ENCODE measurements at places on chromosomes 3 and 15.

DNA sequence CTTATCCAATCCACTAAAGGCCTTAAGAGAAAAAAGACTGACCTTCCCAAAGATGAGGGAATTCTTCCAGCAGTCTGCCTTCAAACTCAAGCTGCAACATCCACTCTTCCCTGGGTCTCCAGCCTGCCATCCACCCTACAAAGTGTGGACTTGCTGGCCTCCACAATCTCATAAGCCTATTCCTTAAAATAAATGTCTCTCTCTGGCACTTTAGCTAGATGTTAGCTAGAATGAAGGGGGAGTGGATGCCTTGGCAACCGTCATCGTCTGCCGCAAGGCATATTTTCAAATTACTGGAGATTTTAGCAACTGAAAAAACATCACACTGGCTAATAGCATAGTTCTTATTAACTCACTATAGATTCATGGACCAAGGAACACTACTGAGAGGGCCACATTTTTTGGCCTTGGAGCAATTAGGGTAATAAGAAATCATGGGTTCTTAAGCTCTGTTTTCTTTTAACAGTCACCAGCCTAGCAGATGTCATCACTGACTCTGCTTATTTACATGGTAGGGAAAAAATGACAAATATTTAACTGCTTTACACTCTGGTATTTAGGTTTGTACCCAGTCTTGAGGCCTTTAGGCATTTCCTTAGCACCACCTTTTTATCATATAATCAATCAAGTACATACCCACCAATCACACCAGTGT lies 245.3 kb downstream of the MYRIP start:
- peak; percentile 33 for DNase-seq

- no peak for DNase-seq
These were observed 61.8 kb upstream of the SEC61A1 start for GRCh38 chr3:127990461-127990860.

GRCh38 chr15:67167091-67167490 lies 87.4 kb downstream of the AAGAB start:
- no peak for DNase-seq

DNA sequence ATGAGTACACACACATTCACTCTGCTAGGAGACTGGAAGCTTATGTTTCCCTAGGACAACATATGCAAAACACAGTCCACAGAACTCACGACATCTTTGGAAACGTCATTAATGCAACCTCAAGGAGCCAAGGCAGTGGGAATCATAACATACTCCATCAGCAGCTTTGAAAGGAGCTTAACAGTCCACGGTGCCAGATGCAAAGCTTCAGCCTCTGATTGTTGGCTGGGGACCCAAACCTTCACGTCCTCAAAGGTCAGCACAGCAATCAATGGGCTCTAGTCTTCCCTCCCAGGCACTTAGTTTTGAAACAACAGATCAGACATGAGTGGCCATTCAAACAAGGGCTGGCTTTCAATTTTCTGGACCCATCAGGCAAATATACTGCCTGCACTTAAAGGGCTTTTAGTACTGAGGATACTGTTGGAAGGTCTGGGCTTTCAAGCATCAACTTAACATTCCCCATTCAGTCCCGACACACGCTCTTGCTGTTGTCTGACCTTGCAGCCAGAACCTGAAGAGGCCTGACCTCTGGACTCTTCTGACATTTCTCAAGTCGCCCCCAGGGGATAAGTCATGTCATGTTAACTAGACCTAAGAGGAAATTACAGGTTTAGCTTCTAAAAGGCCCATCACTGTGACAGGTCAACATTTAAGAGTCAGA lies 223.0 kb downstream of the PDZRN3 start:
- DNase-seq = no peak

DNA sequence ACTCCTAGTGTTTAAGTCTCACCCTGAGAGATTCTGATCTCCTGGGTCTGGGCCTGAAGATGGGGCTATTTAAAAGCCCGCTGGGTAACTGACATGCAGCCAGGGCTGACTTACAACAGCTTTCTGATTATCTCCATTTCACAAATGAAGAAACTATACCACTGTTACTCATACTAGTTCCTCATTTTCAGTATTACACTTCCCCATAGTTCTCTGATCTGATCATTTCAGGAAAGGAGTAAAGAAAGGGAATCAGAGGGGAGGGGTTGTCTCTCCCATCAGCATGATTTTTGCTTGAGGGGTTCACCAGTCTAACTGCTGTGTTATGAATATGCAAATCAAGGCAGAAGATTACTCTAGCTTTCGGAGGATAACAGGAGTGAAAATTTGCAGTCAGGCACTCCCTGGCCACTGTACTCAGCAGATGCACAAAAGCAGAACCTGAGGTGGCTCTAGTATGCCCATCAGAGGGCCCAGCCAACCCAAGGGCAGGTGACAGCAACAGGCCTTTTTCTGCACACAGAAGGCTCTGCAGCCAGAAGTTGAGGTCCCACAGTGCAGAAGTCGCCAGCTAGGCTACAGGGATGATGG lies 59.4 kb downstream of the DAPK2 start:
- DNase-seq = no peak

GRCh38 chr15:41821831-41822230 lies 6.1 kb upstream of the JMJD7 start:
- no peak for DNase-seq

DNA sequence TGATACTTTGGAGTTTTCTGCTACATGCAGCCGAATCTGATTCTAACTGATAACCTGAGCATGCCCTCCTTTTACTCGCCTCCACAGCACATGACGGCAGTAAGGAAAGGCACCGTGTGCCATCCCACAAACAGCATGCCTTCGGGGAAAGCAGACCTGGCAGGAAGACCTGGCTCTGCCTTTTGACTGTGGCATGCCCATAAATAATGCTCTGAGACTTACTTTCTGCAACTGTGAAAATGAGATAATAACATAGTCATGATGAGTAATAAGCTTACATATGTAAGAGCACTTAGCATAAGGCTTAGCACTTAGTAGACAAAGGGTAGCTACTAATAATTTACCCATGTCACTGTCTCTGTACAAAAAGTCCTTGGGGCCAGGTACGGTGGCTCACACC lies 32.9 kb downstream of the MTHFS start:
- no peak for DNase-seq

DNA sequence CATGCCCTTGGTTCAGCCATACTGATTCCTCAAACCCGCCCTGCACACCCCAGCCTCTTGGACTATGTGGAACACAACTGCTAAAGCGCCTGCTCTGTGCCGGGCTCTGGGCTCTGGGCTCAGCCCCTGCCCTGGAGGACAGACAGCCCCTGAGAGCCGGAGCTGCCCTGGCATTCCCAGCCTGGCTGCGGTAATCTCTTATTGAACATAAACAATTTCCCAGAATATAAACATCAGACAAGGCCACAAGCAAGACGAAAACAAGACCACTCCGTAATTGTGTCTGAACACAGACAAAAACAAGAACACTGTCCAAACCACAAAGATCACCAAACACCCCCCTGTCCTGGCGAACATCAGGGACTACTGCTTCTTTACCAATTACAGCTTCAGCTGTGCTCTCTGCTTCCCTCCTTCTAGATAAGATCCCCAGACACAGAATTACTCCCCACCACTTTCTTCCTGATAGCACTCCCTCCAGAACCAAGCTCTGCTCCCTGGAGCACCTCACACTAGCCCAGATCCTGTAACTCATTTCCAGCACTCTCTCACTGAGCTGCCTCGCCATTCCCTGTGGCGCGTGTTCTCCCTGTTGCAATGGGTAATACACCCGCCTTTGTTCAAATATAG lies 57.1 kb upstream of the TLE3 start:
- DNase-seq = no peak

DNA sequence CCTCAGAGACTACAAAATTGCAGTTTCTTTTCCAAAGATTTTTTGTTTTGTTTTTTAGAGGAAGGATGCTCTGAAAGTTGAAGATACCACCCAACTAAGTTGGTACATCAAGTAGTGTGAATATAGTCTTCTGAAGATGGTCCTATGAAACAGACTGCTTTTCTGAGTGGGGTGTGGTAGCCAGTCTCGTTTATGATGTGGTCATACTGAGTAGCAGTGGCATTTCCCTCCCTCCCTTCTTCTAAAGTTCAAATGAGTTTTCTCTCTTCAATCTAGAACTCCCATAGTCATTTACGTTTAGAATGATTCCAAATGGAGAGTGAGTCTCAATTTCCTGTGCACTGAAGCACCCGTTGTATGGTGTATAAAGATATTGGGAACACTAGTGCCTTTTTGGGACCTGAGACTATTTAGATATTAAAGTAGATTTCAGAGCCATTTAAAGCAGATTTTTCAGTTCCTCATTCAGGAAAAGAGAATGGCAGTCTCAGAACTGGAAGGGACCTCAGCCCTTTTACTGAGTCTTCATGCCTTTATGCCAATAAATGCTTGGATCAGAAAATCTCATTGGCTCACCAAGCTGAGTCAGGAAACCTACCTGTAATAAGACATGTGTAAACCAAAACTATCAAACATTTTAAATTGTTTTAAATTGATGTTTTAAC lies 200.4 kb downstream of the CDIN1 start:
- DNase-seq = no peak

GRCh38 chr3:178193846-178194245 lies 342.4 kb upstream of the KCNMB2 start:
- DNase-seq = no peak

GRCh38 chr3:66442254-66443117 lies 58.3 kb downstream of the LRIG1 start:
- DNase-seq = peak; percentile 63

GRCh38 chr3:58111513-58112184 lies 99.1 kb downstream of the DNASE1L3 start:
- DNase-seq = no peak

- no peak for DNase-seq
These were observed 136.9 kb upstream of the SLC2A2 start for GRCh38 chr3:171163101-171164066.

DNA sequence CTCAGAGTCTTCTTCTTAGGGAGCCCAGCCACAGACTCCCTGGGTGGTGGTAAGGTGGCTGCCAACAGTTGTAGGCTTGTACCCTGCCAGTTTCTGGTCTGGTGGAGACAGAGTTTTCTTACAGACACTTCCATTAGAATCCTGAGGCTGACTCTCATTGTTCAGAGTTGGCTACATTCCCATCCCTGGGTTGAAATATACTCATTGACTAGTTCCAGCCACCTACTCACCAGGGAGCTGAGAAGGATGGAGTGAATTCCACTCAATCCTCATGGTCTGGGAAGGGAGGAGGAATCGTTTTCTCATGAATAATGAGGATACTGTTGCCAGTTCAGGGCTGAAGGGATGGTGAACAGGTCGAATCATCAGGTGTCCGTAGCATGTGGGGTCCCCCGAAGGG lies 226.5 kb upstream of the PROK2 start:
- no peak for DNase-seq

Measured in G401 (cell line).